Posterior vena cava (tissue), 2 donors: ENCODE measurements at places on chromosomes 1 and 21.

DNA sequence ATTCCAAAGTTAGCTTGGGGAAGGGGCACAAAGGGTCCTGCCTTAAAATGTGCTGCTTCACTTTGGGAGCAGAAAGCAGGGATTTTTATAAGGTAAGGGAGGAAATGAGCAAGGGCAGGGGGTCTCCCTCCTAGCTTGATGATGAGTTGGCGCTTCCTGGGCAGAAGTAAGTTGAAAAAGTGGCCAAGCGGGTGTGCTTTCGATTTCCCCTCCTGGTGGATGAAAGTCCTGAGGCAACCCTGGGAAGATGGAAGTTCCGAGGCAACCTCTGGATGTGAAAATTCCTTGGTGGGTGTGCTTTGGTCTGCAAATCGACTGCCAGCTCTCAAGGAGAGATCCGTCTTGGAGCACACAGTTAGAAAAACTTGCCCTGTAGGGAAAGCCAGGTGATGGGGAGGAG is 41.7 kb upstream of the CD2 start:
- DNase-seq: no peak

GRCh38 chr1:11730429-11730891 is 5.5 kb upstream of the AGTRAP start:
- no peak for DNase-seq

- DNase-seq: no peak
Measured at GRCh38 chr1:40844887-40845878, 17.0 kb downstream of the CITED4 start.

DNA sequence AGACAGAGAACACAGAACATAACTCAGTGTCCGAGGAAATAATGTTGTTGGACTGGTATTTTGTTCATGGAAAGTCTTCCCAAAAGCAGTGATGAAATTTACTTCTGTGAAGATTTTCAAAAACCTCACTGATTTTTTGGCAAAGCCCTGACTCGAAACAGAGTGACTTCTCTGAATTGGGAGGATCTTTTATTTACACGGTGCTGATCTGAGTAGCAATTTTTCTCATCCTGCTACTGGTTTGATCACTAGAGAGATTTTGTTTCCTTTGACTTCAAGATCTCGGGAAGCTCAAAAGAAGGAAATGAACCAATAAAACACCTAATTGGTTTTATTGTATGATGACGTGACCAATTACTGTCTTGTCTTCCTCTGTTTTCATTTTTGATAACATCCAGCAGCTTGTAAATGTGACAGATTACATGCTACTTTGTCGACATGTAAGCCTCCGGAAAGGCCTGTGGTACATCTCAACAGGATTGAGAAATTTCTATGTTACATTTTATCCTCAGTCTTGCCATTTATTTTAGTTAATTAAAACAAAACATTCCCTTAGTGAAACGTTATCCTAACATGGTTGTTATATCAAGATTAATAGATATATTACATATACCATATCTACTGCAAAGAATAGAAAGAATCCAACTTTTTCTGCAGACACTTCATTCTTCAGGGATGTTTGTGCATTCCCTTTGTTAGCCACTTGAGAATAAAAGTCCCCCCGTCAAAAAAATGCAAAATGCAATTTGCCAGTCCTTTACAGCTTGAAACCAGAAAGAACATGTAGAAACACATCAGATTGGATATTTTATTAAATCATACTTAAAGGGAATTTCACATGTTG is 42.8 kb upstream of the IFI44L start:
- no peak for DNase-seq

GRCh38 chr1:148166558-148167492 is 14.7 kb upstream of the NBPF11 start:
- no peak for DNase-seq

GRCh38 chr1:20165522-20165951 is 20.4 kb upstream of the UBXN10 start:
- DNase-seq: no peak

DNA sequence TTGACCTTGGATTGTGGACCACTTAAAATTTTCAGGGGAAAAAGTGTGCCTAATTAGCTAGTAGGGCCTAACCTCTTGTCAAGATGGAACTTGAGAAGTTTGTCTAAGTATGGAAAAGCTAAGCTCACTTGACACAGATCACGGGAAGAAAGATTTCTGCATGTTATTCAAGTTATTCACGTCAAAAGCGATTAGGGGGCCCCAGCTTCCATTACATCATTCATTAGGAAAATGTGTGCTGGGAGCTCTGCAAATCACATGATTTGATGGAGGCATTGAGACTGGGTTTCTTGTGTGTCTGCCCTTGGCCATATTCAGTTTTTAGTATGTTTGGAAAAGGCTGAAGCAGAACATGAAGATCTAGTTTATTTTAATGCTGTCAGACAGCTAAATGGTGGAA is 15.5 kb upstream of the POGZ start:
- DNase-seq: no peak

- DNase-seq: no peak
Measured at GRCh38 chr1:40803447-40803846, 19.9 kb downstream of the KCNQ4 start.

GRCh38 chr1:121595089-121595488 is 410.3 kb downstream of the SRGAP2C start:
- DNase-seq: no peak

- no peak for DNase-seq
Measured at GRCh38 chr1:3422638-3423037, 31.8 kb upstream of the ARHGEF16 start.

DNA sequence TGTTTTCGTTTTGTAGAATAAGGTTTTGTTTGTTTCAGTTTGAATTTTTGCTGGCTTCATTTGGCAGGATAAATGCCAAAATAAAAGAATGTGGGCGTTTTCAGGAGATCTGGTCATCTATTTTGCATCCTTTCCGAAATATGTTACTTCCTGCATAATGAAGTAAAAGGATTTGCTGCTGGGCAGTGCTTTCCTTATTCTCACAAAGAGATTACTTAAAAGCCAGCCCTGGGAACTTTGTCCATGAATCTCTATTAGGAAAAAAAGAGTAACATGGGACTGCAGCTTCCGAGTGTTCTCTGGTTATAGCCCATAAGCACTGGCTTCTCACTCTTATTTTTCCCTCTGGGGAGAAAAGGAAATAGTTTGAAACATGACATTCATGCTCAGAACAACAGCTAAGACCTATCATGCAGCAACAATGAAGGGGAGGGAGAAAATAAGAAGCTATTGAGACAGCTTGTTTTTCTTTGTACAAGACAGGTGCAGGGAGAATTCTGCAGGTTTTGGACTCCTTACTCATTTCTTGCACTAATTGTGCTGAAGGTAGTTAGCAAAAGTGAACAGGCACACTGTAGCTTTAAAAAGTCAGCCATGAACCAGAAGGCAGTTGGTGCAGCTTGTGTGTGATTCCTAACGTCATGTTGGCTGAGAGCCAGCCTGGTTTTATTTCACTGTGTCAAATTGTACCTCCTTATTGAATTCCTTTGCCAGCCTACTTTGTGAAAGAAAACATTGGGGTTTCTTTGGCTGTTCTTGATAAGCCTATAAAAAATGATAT is at the start of gene SAMD13:
SAMD13 (plus strand) TSS at position 705 of the 781 bp plus-strand sequence. CDS start 1,527 bp downstream, outside the sequence.
- no peak for DNase-seq

DNA sequence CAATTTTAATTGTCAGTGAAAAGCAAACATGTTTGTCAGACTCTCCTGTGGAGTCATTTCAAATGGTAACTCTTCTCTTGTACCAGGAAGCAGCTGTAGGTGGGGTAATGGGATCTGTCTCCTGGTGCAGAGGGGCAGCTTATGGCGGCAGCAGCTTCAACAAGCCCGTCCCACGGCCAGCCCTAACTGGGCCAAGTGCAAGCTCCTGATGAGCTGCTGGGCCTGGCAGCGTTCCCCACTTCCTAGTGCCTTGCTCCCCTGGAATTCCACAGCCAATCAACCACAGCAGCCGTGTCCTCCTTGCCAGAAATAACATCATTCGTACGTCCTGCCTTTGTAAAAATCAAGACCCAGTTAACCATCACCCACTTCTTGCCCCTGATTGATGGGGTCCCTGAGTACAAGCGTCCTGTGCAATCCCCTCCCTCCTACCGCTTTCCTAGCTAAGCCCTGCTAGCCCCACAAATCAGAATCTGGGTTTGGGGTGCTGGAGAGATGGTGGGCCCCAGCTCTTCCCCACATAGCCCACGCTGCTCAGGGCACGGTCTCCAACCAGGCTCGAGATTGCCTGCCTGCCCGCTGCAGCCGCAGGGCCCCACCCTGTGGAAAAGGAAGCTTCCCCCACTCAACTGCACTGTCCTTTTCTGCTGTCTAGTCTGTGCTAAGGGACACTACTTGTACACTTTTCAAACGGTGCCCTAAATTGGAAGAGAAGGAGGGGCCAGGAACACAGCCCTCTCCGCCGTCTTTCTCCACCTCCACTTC is 61.2 kb downstream of the TOR1AIP2 start:
- no peak for DNase-seq

- DNase-seq: no peak
Measured at GRCh38 chr1:3530086-3530925, 75.8 kb downstream of the ARHGEF16 start.

DNA sequence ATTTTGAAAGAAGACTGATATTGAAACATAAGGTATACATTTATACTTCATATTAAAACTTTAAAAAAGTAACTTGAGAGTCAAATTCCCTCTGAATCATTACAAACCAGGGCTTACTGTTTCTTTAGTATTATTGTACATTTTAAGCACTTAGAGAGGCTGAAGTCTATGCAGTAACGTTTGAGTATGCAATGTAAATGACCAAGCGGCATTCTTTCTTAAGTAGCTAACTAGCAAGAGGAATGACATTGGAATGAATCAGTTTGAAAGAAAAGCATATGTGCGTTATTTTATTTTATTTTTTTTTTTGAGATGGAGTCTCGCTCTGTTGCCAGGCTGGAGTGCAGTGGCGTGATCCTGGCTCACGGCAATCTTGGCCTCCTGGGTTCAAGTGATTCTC is 24.3 kb downstream of the WNT2B start:
- DNase-seq: no peak

- no peak for DNase-seq
Measured at GRCh38 chr1:112579801-112580510, 39.0 kb downstream of the ST7L start.

DNA sequence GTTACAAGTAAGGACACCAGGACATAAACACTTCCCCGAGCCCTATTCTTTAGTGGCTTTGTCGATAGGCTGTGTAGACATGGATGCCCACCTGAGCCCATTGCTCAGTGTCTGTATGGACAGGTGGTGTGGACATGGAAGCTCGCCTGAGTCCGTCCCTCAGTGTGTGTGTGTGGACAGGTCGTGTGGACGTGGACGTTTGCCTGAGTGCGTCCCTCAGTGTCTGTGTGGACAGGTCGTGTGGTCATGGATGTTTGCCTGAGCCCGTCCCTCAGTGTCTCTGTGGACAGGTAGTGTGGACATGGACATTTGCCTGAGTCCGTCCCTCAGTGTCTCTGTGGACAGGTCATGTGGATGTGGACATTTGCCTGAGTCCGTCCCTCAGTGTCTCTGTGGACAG is 38.7 kb upstream of the COL6A2 start:
- peak; percentile 44 for DNase-seq

DNA sequence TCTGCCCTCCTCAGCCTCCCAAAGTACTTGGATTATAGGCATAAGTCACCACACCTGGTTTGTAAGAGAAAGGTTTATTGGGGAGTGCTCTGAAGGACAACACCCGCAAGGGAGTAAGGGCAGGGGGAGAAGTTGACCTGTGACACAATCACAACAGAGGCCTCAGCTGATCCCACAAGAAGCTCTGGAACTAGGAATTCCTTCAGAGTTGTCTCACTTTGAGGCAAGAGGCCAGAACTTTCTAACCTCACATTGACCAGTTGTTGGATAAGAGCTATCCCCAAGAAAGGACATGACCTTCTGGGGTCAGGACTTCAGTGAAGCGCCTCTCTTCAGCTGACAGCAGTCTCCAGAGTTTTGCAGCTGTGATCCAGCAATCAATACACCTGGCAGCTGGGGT is 27.4 kb upstream of the RC3H1 start:
- no peak for DNase-seq

GRCh38 chr1:17883662-17884395 is 128.7 kb downstream of the ACTL8 start:
- DNase-seq: no peak

GRCh38 chr1:61872206-61872605 is 129.9 kb downstream of the PATJ start:
- no peak for DNase-seq

DNA sequence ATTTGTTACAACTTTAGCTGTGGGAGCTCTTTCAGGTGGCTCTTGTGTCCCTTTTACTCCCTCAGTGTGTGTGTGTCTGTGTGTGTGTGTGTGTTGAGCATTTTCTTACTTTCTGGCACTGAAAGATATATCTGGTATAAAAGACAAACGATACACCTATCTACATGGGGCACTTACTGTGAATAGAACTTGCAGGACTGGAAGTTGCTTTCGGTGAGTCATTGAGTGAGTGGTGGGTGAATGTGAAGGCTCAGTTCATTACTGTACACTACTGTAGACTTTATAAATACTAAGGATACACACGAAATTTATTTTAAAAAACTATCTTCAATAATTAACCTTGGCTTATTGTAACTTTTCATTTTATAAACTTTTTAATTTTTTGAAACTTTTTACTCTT is 38.7 kb downstream of the BTBD8 start:
- DNase-seq: no peak

GRCh38 chr1:234705615-234706014 is 95.6 kb upstream of the IRF2BP2 start:
- DNase-seq: no peak

- DNase-seq: peak; percentile 93
Measured at GRCh38 chr21:31559368-31560119, 99.9 kb upstream of the SOD1 start.

DNA sequence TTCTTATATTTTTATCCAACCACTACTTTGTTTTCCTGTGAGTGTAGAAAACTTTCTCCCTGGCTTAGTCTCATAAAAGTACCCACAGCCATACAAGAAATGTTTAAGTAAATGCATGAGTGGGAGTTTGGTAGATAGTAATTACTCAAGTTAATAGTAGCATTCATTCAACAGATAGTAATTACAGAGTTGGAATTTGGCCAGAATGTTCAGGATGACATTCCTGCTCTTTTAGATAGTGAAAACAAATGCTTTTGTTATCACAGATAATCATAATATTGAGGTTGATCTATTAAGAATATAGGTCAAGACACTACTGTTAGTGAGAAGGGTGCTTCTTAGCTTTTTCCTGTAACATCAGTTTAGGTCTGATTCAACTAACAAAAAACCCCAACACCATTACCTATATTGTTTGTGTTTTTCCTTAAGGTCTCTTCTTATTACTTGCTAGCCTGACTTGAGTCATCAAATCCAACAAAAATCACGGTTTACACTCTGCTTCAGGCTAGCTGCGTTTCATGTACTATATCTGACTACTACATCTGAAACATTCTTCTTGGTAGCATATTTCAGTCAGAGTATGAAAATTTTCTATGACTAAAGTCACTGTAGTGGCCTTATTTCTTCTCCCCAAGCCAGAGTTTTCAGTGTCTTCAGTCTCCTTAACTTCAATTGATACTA is 163.7 kb downstream of the HS2ST1 start:
- no peak for DNase-seq

- DNase-seq: no peak
Measured at GRCh38 chr1:225426395-225427234, 1.2 kb downstream of the LBR start.
